Hematopoietic multipotent progenitor cell treated with erythropoietin and hydrocortisone succinate and interleukin-3 and kit ligand, for 17 days (in vitro differentiated cells): ENCODE measurements at places on chromosomes 5 and 9.

DNA sequence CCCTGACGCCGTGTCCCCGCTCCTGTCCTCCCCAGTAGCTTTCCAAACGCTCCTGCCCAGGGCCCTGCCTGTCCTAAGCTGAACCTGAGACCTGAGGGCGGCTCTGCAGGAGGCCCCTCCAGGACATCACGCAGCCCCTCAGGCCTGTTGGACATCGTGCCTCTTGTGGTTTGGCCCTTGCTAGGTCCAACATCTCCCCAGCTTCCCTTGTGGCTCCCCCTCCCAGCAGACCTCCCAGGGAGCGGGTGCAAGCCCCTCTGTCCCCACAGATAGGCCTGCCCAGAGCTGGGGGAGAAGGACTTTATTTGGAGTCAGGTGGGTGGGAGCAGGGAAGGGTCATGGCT is 4.1 kb downstream of the OBP2B start:
- no peak for DNase-seq

DNA sequence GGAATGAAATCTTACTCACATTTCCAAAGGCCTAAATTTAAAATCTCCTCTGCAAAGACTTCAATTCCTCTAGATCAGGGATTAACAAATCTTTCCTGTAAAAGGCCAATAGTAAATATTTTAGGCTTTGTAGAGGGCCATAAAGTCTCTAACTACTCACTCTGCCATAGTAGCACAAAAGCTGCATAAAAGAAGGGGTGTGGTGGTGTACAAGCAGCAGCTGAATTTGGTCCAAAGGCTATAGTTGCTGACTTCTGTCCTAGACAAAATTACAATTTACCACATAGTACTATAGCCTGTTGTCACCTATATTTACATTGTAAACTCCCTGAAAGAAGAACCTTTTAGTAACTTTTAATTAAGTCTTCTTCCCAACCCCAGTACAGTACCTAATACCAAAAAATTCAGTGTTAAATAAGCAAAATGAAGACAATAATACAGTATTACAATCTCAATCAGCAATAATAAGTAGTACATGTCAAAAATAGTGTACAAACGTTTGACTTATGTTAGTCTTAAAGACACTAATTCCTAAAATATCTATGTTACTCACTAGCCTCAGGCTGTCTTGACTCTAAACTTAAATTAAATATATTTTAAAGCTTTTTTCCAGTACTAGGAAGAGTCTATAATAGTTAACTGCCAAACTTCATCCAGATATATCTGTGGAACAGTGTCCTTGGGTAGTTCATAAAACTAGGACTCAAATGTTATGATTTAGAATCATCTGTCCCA is 6.9 kb downstream of the CETN3 start:
- DNase-seq, result no peak

DNA sequence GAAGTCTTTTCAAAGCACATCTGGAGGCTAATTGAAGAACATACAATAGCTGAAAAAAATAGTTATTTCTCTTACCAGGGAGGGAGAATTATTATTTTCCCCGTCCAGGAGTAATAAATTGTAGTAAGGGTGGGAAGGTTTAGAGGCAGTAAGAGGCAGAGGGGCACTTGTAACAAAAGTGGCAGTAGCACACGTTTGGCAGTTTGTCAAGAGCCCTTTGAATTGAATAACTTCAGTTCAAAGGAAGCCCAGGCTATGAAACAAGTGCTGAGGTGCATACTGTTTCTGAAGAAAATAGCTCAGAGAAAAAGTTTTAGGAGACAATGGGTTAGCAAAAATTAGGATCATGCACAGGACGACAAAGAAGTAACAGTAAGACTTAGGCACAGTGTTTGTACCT is 451.3 kb downstream of the LRRC70 start:
- no peak for DNase-seq

DNA sequence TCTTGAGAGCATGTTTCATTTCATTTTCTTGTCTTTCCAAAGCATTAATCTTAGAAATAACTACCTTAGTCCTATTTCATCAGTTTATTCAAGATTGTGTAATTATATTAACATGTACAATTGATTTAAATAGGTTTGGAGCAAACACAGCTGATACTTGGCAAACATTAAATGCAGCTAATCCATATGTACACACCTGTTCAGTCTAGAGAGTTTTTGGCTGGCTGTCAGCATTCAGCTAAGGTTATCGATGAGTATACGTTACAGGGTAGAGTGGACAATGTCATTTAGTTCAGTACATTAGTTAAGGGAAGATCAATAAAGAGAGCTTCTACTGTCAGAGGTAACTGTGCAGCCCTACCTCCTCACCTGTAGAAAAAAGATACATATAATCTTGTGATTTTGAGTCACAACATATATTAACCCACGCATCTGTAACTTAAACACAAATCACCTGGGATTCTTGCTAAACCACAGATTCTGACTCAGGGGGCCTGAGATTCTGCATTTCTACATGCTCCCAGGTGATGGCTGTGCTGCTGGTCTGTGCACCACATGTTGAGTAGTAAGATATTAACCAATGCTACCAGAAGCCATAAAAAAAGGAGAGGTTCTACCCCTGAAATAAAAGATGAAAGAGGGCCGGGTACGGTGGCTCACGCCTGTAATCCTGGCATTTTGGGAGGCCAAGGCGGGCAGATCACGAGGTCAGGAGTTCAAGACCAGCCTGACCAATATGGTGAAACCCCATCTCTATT is 34.1 kb upstream of the PCA3 start:
- DNase-seq, result no peak

DNA sequence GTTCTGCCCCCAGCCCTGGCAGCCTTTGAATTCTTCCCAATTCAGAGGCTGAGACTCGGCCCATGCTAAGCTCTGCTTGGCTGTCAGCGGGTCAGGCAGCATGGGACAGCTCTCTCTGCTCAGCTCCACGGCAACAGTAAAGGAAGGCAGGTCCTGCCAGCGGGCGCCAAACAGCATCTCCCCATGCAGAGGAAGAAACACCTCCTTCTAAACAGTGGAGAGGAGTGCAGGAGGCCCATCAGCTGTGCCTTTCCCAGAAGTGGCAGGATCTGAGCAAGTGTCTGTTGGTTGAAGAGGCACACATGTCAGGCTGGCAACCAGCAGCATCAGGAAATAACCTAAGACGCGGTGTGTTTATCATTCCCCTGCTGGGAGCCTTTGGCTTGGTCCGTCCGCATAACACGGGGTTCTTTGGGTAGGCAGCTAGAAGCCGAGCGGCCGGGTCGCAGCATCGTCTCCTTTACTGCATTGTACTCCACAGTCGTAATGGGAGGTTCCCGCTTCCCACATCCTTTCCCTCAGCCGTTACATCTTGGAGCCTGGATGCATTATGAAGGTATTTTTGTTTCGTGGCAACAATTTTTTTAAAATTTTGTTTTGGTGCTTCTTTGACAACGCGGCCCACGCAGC is 42.7 kb upstream of the NCS1 start:
- no peak for DNase-seq

GRCh38 chr9:86764221-86764624 is 183.1 kb downstream of the GAS1 start:
- no peak for DNase-seq

DNA sequence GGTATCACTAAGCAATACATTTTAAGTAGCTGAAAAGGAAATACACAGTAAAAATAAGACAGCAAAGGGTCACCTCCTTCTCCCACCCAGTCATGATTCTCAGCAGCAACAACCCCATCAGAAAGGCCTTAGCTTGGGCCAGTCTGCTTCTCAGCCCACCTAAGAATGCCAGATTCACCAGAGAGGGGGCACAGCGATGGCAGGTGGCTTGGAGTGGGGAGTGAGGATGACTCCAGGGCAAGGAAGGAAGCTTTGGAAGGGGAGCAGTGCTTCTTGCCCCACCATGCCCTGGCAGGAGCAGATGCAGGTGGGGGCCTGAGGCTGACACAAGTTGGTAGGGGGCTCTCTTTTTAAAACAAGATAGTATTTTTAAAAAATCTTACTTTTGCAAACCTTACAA is 51.4 kb downstream of the ABCA1 start:
- no peak for DNase-seq

DNA sequence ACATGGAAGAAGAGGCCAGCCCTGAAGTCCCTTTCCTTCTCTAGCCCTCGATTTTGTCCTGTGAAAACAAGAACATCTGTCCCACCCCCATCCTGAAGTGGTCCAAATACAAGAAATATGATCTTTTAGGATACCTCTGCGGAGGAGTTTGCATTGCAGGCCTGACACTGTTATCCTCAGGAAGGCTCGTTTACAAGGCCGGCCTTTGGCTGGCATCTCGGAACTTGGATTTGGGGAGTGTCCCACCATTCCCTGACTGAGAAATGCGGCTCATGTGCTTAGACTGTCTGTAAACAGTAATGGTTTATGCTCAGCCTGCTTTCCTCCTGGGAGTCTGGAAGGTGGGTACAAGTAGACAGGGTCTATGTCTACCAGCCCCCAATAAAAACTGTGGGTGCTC is 26.4 kb downstream of the WHRN start:
- no peak for DNase-seq

DNA sequence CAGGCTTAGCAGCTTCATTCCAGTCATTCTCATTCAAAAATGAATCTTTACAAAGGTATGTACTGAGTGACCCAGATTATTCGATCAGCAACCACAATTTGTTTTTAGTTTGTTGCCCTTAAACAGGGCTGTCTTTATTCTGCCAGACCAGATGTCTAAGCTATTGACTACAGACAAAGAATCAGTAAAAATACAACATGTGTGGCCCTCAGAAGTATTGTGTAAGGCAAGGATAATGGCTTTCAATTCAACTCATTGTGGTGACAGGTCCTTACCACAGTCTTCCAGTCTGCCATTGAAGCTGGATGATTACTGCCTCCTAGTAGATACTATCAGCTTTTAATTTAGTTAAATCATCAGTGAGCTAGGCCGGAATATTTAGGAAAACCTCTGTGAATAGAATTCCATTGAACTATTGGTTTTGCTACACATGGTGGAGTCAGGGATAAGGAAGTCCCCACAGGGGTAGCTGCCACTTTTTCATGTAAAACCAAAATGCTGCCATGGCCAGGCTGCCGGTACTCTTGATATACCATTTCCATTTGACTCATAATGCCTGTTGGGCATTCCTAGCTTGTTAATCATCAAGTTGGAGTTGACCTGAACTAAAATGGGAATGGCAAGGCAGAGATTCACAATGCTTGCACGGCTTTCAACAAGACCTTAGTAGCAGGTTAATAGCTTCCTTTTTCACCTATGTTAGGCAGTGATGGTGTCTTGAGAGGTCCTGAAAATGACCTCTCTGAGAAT is 175.6 kb downstream of the MEF2C start:
- DNase-seq, result no peak

DNA sequence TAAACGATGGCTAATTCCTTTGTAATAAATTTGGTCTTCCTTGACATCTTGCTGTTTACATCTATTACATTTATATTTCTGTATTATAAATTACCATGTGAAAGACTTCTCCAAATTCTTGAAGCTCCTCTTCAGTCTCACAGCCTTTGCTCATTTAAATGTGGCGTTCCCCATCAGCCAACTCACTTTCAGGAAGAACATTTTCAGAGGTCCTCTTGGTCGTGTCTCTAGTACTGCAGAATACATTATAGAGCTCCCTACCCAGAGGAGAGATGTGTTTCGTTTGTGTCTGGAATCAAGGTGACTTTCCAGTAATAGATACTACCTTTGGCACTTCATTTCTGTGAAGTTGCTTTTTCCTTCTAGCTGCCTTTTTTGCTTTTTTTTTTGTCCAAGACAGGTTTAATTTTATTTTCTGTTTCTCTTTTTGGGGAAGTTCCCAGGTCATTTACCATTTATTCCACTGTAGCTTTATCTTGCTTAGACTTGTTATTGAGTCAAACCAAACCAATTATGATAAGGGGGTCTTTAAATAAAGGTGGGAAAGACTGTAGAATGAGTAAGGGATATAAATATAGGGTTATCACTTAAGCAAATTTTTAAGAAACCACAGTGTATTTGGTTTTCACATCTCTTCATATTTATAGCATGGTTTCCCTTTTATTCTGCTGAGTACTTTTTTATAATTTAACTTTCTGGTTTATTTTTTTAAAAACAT is 12.8 kb downstream of the UBE2B start:
- no peak for DNase-seq

- no peak for DNase-seq
Measured at GRCh38 chr5:130050585-130050984, 146.3 kb downstream of the CHSY3 start.

DNA sequence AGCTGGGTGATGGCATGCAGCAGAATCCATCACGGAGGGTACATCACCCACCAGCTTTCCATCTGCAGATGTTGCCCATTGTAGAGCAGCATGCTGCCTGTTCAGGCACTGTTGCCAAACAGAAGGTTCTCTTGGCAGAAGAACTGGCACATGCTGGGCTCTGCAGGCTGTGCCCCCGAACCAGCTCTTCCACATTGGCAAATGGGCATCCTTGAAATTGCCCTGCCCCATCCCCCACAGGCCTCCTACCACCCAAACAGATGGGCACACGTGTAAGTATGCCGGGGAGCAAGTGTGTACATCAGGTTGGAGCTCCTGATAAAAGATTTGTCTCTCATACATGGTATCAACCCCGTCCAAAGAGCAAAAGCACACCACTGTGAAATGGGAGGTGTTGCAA is 220.3 kb upstream of the TAS2R1 start:
- DNase-seq, result no peak

DNA sequence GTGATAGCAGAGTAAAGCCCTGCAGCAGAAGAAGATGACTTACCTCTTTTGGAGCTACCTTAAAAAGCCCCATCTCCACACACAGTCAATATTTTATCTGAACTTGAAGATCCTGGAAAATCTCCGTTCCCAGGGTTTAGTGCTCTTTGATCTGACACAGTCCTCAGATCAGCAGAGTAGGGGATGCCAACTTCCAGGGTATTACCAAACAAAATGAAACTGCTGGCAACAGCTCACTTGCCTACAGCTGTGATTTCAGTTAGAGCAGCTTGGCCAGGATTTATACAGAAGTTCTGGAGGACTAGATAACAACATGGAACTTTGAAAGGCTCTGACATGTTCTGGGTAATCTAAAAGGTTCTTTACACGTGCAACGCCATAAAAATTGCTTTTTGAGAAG is 1537.8 kb upstream of the ACO1 start:
- no peak for DNase-seq

DNA sequence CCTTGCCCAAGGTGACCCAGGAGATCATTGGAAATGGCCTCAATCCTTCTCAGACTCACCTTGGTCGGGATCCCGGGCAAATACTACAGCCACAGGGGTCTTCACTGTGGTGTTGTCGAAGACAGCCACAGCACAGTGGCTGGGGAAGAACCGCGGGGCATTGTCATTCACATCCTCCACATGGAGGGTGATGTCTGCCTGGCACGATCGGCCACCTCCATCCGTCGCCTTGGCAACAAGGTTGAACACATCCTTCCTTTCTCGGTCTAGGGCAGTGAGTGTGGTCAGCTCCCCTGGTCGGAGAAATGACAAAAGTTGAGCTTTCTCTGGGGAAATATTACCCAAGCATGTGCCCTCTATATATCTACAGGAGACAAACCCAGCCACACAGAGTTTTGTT is 56.8 kb downstream of the FAT2 start:
- no peak for DNase-seq
